ENCODE measurements at places on chromosomes 6 and 20.

GRCh38 chr20:54340667-54341081 lies 132.8 kb downstream of the PFDN4 start:
- DNase-seq: no peak

GRCh38 chr6:107972413-107973096 lies 14.5 kb upstream of the SEC63 start:
- DNase-seq: no peak

DNA sequence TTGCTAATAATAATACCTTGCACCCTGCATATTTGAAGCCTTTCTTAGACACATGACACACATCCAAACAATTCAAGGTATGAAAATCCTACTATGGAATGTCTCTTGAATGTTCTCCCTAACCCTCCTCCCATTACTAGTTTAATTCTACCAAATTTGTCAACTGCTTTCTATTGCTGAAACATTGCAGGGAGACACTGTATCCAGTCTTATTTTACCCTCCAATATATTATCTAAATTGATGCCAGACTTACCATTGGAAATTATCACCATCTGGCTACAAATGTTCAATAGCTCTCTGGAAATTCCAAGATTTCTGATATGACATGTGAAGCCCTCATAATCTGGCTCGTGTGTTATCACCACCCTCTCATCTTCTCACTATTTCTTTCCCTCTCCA lies 1027.3 kb upstream of the CITED2 start:
- DNase-seq: no peak

DNA sequence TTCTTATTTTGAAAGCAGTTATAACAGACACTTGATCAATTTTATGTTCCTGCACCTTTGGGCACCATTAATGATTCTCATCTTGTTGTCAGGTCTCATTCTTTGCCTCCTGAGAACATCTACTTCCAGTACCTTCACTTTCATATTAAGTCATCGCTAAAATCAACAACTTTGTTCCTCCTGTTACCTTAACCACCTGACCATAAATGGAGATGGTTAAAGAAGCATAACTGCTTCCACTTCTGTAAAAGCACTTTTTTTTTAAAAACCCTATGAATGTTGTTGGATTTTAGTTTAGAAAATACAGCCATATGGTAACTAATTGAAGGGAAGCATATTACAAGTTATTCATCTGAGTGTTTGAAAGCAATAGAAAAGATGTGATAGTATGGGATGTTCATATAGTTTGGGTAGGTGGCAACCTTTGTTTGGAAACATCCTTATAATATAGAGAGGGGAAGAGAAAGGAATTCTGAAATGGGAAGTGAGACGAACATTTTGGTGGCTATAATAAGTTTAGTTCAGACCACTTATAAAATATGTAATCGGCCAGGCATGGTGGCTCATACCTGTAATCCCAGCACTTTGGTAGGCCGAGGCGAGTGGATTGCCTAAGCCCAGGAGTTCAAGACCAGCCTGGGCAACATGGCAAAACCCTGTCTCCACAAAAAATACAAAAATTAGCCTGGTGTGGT lies 53.9 kb downstream of the AFG1L start:
- no peak for DNase-seq

DNA sequence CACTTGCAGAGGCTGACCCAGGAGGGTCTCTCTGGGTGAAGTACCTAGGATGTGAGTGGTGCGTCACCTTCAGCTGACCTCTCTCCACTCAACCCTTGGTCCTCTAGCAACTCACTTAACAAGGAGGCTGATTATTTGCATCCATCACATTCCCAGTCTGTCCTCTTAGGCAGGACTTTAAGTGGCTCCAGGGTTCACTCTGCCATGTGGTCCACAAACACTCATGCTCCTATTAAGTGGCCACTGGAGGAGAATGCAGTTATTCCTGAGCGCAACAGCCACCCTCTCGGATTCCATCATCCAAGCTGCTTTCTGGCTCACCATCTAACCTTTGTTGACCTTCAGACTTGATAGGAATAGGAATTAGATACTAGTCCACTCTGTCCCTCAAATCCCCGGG lies 61.1 kb upstream of the SCAF8 start:
- DNase-seq: no peak

DNA sequence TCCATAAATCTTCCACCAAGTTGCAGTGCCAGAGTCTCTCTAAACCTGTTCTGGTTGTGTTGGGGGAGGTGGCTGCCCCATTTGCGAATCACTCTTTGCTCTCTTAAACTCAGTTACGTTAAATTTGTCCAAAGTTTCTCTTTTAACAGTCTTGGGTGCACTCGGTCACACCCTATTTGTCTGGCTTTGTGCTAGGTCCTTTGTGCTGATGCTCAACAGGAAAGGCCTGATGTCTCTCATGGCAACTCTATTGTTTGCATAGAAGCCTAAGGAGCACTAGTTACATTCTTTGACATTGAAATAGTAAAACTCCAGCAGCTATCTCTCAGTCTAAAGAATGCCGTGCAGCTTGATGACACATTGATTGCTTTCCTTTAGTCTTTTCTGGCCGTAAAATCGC lies 105.1 kb downstream of the TRMT11 start:
- DNase-seq: no peak
